ENCODE measurements at places on chromosomes 2 and 18.

DNA sequence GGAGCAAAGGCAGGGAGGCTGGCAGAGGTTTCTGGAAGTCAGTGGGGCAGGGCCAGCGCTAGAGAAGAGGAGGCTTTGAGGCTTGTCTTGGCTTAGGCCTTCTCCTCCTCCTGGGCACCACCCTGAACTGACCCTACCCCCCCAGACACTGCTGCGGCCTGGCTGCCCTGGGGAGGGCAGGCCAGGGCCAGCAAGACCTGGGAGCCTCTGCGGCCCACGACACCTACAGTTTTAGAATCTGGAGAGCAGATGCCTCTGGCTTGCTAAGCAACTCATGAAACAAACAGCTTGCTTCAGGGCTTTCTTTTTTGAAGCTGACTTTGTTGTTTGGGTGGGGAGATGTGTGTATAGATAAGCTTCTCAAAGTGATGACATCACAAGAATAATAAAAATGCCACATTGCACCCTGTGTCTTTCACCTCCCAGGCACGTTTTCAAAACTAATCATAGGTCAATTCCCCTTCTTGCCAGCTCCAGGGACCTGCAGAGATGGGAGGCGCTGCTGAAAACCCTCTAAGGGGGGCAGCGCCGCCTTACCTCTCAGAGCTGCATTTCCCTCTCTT is 46.2 kb upstream of the SMAD7 start:
- peak; percentile 97 for DNase-seq

DNA sequence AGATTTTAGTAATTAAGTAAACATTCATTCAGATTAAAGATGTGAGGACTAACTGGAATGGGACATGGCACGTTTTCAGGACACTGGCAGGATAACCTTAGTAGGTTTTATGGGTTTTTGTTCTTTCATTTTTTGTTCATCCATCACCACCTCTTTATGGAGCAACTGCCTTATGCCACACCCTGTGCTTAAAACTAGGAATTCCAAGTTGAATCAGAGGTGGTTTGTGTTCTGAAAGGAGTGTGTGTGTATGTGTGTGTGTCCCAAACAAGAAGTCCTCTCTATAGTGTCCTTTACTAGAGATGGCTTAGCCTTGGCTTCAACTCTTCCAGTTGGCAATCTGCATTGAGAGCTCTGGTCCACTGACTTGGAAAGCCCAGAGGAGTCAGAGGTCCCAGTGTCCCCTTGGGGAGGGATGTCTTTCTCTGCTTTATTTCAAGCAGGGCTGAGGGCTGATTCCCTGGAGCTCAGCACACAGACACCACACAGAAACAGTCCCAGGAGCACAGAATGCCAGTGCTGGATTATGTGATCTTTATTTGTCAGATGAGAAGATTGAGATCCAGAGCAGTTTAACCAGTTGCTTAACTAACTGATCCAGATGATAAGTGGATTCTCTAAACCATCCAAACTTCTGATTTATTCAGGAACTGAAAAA is 25.2 kb downstream of the RHOB start:
- no peak for DNase-seq

DNA sequence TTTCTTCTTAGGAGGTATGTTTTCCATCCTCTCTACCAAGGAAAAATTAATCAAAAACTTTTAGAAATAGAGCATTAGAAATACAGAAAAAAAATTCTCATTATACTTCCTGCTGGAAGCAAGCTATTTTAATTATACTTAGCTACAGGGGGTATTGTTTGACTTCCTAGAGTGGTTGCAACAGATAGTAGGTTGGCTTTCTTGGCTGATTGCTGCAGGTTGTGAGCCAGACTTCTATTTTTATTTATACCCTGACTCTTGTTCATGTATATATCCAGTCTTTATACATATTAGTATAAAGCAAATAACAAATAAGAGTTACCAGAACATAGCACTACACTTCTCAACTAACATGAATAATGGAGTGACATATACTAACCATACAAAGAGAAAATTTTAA is 460.8 kb upstream of the REG3G start:
- no peak for DNase-seq

DNA sequence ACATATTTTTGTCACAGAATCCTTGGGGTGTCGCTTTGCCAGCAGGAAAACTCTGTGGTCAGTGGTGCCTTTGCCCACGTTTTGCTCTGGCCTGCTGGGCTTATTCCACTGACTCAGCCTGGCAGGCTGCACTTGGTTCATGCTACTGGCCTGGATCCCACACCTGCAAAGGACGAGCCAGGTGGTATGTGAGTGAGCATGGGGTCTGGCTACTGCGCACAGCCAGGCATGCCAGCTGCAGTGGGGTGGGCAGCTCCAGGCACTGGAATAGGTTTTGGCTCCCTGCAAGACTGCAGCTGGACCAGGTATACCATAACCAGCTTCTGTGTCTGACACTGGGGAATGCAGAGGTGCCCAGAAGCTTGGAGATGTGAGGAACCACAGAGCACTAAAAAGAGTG is 197.9 kb upstream of the VRK2 start:
- DNase-seq = no peak

GRCh38 chr2:221549143-221549542 is 23.0 kb downstream of the EPHA4 start:
- no peak for DNase-seq

DNA sequence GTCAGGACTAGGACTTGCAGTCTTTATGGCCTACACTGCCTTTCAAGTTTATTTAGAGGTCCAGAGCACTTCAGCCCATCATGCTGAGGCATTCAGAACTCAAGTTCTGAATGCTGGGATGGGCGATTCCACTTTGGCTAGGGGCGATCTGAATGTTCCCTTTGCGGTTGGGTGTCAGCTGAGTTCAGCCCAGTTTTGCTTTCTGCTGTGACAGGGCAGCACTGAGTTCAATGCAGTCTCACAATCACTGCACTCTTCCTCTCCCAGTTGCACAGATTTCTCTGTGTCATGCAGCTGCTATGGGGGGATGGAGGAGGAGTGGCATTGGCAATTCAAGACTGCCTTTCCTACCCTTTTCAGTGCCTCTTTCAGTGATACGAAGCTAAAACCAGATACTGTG is 1232.0 kb upstream of the FAM98A start:
- no peak for DNase-seq

Measured in BJ (cell line).